ENCODE measurements at places on chromosomes 4 and X.

DNA sequence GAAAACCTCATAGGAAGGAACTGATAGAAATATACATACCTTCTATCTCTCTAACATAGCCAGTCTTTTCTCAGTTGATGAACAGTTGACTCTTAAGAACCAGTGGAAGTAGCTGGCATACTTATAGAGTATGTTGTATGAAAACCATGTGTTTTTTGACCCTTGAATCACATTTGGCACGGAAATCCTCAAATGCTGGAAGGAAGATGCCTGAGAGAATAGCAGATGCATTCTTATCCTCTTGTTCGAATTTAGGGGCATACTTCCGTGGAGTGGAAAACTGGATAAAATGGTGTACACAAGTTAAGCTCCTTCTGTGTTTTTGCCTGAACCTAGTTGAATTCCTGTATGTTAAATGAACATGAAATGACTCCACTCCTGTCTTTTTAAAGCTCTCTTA lies 145.5 kb downstream of the PCDH7 start:
- no peak for DNase-seq

DNA sequence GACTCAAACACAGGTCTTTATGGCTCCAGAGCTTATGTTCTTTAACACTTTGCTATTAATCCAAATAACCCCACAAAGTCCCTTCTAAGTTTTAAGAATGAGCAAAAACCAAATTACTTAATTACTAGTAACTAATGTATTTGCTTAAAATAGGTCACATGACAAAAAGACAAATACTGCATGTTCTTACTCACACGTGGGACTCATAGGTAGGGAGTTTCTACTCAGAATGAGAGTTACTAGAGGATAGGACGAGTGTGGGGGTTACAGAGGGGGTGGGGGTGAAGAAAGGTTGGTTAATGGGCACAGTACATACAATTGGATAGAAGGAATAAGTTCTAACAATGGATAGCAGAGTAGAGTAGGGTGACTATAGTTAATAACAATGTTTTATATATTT lies 5.8 kb downstream of the RPS6KA3 start:
- DNase-seq = no peak

GRCh38 chr4:69753686-69754085 lies 6.7 kb downstream of the SULT1B1 start:
- no peak for DNase-seq

- DNase-seq = no peak
Observed at GRCh38 chr4:165779950-165780670, 92.9 kb upstream of the TLL1 start.

GRCh38 chr4:123777373-123777772 lies 380.8 kb downstream of the SPRY1 start:
- peak; percentile 78 for DNase-seq

DNA sequence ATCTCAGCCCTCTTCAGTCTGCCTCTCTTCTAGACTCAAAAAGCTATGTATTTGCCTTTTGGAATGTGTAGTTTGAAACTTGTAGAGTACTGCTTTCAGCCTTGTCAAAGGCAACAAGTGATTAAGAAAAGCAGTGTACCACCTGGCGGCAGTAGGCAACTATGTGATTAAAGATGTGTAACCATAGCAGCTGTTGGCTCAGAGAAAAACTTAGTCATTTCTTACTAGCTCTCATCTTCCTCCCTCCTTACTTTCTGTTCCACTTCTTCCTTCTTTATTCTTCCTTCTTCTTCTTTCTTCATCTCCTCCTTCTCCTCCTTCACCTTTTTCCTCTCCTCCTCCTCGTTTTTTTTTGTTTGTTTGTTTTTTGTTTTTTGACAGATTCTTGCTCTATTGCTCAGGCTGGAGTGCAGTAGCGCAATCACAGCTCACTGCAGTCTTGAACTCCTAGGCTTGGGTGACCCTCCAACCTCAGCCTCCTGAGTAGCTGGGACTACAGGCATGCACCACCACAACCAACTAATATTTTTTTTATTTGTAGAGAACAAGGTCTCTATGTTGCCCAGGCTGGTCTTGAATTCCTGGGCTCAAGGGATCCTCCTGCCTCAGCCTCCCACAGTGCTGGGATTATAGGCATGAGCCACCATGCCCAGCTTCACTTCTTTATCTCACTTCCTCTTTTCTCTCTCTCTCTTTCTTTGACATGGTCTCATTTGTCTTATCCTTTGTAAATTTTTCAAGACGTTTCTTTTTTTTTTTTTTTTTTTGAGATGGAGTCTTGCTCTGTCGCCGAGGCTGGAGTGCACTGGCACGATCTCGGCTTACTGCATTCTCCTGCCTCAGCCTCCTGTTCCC lies 32.6 kb downstream of the ABHD18 start:
- DNase-seq = peak; percentile 43

DNA sequence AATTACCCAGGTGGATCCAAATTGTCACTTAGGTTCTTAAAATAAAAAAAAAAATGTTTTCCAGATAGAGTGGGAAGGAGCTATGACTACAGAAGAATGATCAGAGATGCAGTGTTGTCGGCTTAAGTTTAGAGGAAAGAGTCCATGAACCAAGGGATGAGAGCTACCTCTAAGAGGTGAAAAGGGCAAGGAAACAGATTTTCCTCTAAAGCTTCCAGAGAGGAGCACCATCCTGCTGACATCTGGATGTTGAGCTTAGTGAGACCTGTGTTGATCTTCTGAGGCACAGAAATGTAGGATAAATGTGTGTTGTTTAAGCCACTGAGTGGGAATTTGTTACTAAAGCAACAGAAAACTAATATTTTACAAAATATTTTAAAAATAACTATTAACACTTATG lies 498.7 kb downstream of the SPOCK3 start:
- DNase-seq = no peak

DNA sequence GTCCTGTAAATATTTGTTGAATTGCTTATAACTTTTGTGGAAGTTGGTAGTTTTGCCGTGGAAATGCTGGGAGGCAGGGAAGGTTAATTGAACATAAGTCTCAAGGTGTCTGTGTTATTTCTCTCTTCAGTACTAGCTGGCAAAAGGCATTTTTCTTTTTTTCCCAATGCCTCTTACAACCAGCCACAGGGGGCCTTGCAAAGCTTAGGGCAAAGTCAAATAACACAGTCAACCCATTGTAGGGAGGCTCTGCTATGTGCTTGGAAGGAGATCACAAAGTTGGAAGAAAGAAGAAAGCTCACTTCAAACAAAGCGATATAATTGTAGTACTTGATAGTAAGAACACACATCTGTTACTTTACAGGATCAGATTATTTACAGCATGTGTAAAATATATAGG lies 802.6 kb downstream of the PDHA2 start:
- no peak for DNase-seq

- DNase-seq = no peak
Observed at GRCh38 chr4:22202246-22202974, 253.8 kb upstream of the KCNIP4 start.

GRCh38 chrX:45172890-45173289 lies 27.8 kb downstream of the DIPK2B start:
- DNase-seq = peak; percentile 30

- no peak for DNase-seq
Observed at GRCh38 chr4:139501527-139501926, 47.6 kb downstream of the RAB33B start.

GRCh38 chrX:104697294-104697693 lies 131.3 kb downstream of the IL1RAPL2 start:
- DNase-seq = no peak

- DNase-seq = no peak
Observed at GRCh38 chr4:78627046-78627965, 75.7 kb downstream of the ANXA3 start.

DNA sequence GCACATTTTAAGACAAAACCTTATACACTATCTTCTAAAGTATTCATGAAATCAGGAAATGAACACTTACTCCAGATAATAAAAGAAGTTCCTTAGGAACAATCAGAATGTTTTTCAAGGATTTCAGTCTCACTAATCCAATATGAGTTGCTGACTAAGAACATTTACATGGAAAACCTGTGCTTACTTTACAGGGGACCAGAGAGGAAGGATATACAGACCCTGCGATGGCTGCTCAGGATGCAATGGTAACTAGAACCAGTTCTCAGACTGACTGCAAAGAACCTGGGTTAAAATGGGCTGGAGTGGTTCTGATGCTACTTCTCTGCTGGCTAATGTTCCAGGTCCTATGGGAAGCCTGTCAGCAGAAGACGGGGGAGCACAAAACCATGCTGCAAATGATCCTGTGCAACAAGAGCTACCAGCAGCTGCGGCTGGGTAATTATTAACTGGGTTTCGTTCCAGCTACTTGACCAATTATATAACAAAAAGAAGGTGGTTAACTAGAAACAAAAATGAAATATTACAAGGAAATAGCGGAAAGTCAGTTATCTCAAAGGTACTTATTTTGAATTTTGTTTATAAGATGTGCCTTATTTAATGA lies 85.3 kb downstream of the ANXA10 start:
- DNase-seq = no peak

- DNase-seq = no peak
Observed at GRCh38 chr4:86935566-86935852, 698 bp downstream of the AFF1 start.

DNA sequence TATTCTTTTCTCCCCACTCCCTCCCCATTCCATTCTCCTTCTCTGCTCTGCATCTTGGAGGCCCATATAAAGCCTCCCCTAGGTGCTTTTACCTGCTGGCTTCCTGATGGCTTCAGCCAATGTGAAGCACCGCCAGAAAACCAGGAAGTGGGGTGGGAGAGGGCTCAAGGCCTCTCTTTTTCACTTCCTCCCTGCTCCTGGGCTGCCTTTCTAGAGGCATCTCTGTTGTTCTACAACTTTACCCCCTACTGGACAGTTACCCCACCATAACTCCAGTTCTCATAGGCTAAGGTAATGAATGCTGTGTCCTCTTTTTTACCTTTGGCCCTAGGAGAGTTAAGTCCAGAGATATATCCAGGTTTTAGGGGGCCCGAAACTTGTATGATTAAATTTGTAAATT lies 62.4 kb upstream of the PPARGC1A start:
- DNase-seq = no peak

GRCh38 chr4:156512622-156513021 lies 459.0 kb downstream of the PDGFC start:
- DNase-seq = peak; percentile 21

- no peak for DNase-seq
Observed at GRCh38 chr4:98614094-98614493, 44.3 kb downstream of the TSPAN5 start.

GRCh38 chr4:77125961-77126360 lies 31.0 kb upstream of the CCNG2 start:
- DNase-seq = no peak

- DNase-seq = no peak
Observed at GRCh38 chr4:94160774-94161173, 46.9 kb upstream of the SMARCAD1 start.

- DNase-seq = no peak
Observed at GRCh38 chr4:90240333-90240732, 113.1 kb downstream of the CCSER1 start.

- peak; percentile 10 for DNase-seq
Observed at GRCh38 chrX:10197279-10198210, 40.8 kb downstream of the CLCN4 start.

GRCh38 chrX:71619986-71620385 lies 1.7 kb upstream of the CXCR3 start:
- DNase-seq = no peak

DNA sequence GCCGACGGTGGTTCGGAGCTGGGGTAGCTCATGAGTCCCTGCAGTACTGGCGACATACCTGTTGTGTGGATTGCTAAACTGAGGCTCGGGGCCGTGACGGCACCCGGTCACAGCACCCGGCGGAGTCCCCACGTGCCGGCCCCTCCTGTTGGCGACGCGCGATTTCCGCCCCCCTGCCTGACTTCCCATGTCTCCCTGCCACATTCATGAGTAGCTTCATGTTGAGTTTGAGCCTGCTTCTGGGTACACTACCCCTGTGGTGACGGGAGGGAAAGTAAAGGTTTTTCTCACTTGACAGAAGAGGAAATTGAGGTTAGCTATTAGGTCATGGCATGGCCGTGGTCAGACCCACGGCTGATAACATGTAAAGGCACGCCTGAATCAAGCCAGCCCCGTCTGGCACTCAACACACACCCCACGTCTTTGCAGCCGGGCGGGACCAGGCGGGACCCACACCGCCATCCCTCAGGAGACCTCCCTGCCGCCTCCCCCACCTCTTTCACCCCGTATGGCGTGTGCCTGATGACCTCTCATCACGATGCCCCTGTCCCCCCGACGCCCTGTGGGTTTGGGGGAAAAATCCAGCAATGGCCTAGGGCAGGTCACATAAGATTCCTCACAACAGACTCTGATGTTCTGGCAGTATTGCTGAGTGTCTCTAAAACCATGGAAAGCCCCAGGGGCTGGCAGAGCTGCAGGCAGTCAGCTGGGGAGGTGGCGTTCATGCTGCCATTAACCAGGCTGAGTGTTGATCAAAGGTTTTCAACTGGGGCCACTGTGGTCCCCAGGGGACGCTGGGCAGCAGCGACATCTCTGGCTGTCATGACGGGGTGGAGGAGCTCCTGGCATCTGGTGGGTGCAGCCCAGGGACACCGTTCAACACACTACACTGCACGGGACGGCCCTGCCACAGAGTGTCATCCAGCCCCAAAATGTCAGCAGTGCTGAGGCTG lies 29.2 kb downstream of the P2RY8 start:
- DNase-seq = no peak

Data from AG10803 (cell line).